Stimulated activated CD4-positive, alpha-beta T cell treated with anti-CD3 and anti-CD28 coated beads, Interleukin-2, amount 100 ng/mL, for 24 hours (primary cell): ENCODE measurements at places on chromosomes 16 and 17.

GRCh38 chr16:68229431-68230175 is 6.3 kb downstream of the ESRP2 start:
- peak; percentile 50 for DNase-seq

DNA sequence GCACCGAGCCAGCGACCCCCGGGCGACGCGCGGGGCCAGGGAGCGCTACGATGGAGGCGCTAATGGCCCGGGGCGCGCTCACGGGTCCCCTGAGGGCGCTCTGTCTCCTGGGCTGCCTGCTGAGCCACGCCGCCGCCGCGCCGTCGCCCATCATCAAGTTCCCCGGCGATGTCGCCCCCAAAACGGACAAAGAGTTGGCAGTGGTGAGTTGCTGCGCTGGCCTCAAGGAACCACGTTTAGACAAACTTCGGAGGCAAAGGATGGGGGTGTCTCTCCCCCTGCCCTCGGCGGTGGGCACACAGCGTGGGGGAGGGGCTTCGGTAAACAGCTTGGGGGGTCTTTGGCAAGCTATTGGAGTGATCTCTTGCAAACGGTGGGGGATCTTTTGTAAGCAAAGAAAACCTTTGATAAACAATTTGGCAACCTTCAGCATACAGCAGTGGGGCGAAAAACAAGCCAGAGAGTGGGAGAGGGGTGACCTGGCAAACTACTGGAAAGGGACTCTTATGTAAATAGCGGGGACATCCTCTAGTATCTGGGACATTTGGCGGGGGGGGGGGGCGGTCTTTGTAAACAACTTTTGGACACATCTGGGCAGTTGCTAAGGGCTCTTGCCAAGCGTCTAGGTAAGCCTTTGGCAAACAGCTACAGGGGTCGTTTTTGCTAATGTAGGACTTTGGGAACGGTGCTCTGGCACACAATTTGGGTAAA is 587 bp downstream of the MMP2 start:
- DNase-seq, result no peak

DNA sequence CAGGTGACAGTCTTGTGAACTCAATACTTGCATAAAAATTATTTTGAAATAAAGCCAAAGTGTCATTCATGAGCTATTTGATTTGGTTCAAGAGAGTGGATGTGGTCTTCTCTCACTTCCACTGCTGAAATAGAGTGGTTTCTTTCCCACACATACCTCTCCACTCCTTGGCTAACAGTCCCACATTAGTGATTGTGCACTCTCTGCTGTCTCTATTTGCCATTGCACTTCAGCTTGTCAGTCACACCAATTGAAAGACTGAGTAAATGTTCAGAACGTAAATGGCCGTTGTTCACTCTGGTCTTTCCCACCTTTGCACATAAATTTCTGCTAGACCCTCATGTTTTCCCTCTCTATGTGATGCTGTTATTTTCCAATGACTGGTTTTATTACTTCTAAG is 197.5 kb downstream of the FTO start:
- no peak for DNase-seq

GRCh38 chr17:28554565-28554964 is 2.1 kb upstream of the UNC119 start:
- no peak for DNase-seq

- peak; percentile 55 for DNase-seq
Measured at GRCh38 chr17:39769974-39770587, 32.3 kb downstream of the GRB7 start.

GRCh38 chr17:76191896-76192295 is 48.4 kb downstream of the RNF157 start:
- DNase-seq, result peak; percentile 42

DNA sequence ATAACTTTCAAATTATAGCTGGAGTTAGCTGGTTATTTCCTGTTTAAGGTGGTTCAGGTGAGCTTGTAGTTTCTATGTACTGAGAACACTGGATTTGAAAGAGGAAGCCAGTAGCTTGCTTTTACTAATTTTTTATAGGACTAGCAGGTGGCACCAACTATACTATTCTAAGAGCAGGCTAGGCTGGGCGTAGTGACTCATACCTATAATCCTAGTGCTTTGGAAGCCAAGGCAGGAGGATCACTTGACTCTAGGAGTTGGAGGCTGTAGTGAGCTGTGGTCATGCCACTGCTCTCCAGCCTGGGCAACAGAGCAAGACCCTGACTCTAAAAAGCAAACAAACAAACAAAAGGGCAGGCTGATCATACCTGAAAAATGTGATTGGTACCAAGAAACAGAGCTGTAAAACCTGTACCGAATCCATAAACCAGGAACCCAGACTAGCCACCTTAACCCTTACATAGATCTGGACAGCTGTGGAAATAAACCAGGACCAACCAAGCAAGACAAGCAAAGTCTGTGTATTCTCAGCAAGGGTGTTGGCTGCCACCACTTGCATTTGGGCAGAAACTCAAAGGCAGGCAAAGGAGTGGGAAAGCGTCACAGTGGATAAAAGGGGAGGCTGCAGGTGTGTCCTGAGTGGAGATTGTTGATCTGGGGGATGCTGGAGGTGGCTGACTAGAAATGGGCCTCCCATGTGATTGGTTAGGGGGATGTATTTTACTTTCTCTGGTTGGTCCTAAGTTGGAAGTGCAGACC is 36.3 kb downstream of the SLC47A1 start:
- no peak for DNase-seq

GRCh38 chr17:30677550-30678249 is 146.8 kb downstream of the CRLF3 start:
- no peak for DNase-seq

- no peak for DNase-seq
Measured at GRCh38 chr17:31663576-31663975, 195.5 kb downstream of the COPRS start.

- DNase-seq, result no peak
Measured at GRCh38 chr16:85040685-85041084, 13.1 kb downstream of the KIAA0513 start.

DNA sequence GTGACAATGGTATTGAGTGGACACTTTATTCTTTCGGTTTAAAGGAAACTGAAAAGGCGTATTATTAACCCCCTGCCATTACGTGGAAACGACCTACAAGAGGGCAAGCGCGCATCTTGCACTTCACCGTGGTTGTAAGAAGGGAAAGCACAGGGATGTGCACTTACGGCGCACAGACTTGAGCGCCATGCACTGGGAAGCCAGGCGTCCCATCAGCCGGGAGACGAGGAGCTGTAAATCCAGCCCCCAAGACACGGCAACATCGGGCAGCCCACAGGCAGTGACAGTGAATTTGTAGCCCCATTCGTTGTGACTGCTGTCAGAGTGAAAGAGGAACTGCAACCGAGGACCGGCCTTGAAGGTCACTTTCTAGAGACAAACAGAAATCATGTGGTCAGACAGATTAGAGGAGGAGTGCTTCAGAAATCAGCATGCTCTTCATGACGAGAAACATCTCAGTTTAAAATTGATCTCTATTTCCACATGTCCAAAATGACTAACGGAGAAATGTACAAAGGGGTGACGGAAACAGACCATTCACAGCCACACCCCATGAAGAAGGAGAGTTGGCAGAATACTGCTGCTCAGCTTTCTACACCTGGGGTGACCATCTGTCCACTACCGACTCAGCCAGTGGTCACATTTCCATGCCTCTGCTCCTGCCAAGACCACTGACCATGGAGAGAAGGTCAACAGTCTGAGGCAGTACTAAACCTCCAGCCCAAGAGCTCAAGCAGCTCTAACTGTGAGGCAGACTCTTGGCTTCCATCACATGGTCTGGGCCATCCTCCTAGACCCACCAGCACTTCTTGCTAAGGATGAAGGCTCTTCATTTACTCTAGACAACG is 68.6 kb downstream of the ZZEF1 start:
- no peak for DNase-seq

DNA sequence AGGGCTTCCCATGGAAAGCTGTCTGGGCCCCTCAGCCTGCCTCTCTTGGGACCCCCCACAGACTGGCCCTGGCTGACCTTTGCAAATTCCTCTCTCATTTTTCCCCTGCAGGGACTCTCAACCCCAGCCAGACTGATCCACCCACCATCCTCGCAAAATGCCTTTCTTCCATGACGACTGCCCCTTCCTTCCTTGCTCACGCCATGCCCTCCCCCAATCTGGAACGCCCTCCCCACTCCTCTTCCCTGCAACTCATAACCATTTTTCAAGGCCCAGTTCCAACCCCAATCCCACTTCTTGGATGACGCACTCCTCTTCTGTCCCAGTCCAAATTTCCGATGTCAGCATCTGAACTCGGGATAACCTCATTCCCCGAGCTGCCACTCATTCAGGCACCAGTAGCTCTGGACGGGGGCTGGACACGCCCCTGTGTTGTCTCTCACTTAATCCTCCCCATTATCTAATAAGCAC is 1.3 kb upstream of the DNAI2 start:
- DNase-seq, result no peak

- DNase-seq, result peak; percentile 66
Measured at GRCh38 chr17:38667099-38667786, 7.5 kb downstream of the EPOP start.

GRCh38 chr17:50062293-50063243 is 6.7 kb downstream of the ITGA3 start:
- no peak for DNase-seq

DNA sequence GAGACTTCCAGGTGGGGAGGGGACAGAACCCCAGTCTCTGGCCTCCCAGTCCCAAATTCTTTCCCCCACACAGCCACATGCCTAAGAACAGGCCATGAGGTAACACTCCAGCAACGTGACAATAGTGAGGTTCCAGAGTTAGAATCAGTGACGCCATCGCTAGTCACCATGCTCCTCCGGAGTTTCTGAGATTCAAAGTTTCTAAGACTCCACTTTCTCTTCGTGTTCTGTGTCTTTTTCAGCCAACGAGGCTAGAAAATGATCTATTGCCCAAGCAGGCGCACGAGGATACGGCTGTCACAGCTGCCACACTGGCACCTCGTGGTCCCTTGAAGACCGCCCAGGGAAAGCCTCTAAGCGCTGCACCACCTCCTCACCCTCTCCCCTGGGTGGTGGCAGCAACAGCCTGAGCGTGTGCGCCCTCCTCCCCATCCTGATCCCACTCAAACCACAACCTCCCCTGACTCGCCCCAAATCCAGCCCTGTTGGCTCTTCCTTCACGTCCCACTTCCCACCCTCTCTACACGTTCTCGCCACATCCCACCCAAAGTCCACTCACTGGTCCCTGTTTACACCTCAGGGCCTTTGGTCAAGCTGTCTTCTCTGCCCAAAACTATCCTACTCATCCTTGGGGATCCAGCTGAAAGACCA is 1.0 kb downstream of the MCRIP1 start:
- peak; percentile 49 for DNase-seq

DNA sequence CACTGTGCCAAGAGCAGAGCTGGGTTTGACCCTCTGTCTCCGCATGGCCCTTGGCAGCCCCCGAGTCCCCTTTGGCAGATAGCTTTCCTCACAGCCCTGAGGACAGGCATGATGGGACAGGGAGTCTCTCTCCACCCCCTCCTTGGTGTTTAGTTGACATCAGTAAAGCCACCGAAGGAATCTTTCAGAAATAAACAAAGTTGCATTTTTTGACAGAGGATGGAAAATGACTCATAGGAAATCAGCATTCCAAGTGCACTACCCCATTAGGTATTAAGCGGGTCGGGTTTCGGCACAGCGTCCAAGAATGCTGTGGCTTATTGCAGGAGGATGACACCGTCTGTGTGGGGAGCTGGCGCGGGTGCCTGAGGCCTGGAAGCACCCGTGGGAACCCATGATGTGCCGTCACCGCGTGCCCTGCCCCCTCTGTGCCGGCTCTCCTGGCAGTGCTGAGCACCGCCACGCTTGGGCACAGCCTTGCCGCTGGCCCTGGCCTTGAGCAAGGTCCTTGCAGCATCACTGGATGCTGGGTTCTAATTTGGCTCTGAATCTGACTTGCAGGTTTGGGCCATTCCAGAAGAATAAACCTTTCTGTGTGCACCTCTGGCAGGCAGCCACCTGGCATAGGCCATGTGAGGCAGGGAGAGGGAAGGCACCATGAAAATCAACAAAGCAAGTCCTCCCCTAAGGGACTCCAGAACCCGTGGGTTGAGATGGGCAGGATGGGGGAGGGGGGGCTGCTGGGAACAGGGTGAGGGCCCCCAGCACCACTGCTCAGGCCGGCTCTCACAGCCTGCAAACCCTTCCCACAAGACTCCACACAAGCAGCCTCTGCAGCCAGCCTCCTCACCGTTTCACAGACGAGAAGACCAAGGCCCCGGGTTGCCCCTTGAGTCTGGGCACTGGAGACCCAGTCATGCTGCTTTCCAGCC is 50.5 kb upstream of the ZNF469 start:
- DNase-seq, result no peak

GRCh38 chr17:78368854-78369495 is 9.1 kb upstream of the SOCS3 start:
- DNase-seq, result no peak

GRCh38 chr17:4236456-4236855 is 27.3 kb downstream of the ANKFY1 start:
- no peak for DNase-seq
